ENCODE measurements at places on chromosomes 7 and 10.

GRCh38 chr7:50618281-50618680 lies 53.1 kb upstream of the DDC start:
- no peak for DNase-seq

GRCh38 chr10:114650266-114650665 lies 7.8 kb downstream of the ABLIM1 start:
- no peak for DNase-seq

DNA sequence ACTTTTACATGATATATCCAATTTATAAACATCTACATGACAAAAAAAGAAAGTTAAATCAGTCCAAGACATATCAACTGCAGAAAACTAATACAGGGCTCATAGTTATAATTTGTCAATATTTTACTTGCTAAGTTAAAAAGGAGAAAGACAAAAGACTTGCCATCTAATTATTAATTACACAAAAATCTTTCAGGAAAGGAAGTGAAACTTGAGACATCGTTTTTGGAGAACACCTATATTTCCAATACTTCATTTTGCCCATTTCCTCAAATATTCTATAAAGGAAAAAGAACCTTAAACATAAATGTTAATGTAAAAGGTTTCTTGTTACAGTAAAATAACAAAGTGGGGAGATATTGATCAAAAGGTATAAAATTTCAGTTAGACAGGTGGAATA lies 148.7 kb downstream of the CACNA2D1 start:
- DNase-seq: no peak

GRCh38 chr10:72276421-72277339 lies 3.0 kb downstream of the DDIT4 start:
- no peak for DNase-seq

DNA sequence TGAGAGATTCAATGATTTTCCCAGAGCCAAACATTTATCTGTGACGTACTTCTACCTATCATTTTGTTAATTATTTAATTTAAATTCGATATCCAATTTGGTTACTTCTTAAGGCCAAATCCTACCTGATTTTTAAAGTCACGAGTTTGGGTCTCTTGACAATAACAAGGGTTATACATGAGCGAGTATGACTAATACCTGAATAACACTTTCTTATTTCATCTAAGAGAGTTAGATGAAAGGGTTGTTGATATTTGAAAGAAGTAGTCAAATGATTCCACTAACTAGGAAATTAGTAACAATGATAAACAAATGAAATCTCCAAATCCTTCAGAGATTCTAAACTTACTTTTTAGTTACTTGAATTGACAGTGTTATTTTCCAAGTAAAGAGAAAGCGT lies 1086.9 kb downstream of the XPNPEP1 start:
- DNase-seq: no peak

GRCh38 chr7:28641752-28642545 lies 229.6 kb downstream of the CREB5 start:
- no peak for DNase-seq

GRCh38 chr10:2953495-2953894 lies 113.9 kb upstream of the PFKP start:
- no peak for DNase-seq

- no peak for DNase-seq
Observed at GRCh38 chr10:125721035-125721434, 1.5 kb downstream of the EDRF1 start.

GRCh38 chr10:33860552-33860951 lies 526.1 kb upstream of the NRP1 start:
- DNase-seq: no peak

DNA sequence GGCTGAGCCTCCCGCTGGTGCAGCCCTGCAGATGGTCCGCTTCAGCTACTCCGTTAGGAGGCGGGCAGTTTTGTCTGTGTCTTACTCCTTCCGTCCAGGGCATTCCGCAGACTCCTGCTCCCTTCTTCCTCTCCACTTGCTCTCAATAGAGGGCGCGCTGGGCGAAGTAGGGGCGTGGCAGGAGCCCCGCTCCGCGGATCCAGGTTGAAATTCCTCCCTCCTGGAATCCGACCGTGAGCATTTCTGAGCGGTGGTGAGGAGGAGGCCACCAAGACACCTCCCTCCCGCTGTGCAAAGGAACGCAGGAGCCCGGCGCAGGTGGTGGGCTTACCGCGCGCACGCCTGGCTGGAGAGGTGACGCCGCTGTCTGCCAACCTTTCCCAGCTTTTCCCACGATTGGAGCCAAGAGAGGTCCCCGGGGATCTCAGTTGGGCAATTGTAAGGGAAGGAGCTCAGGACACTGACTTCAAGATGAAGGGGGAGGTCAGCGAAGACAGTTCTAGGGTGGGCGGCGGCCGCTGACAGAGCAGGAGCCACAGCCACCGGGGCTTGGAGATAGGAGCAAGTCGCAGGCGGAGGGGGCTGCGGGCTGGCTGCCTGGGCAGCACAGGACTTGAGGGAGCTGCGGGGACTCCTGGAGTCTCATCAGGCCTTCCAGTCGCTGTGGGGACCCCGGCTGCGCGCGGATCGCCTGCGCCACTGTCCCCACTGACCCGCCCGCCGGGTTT lies 1011.3 kb downstream of the XPNPEP1 start:
- DNase-seq: no peak

GRCh38 chr7:22480523-22481075 lies 19.4 kb downstream of the STEAP1B start:
- DNase-seq: no peak

Data from activated naive CD4-positive, alpha-beta T cell (primary cell).